ENCODE measurements at places on chromosomes 3 and 15.

GRCh38 chr3:164095279-164095678, 983.0 kb downstream of the SI start:
- DNase-seq: no peak

- no peak for DNase-seq
Observed at GRCh38 chr15:101496198-101496986, 6.9 kb upstream of the PCSK6 start.

DNA sequence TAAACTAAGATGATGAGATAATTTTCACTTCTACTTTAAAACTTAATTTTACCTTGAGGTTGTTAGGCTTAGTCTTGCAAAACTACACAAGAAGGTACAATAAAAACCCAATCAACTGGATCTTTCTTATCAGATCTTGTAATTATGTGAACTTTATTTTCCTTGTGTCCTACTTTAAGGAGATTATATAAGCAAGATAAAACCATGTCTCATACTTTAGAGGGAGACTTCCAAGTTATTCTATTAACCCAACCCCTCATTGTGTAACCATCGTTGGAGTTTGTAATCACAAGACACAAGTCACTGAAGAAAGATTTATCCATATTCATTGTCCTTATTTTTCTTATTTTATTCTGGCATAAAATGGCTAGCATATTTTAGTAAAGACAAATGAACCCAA, 165.6 kb downstream of the SERPINI1 start:
- no peak for DNase-seq

GRCh38 chr15:31970007-31970406, 60.3 kb upstream of the CHRNA7 start:
- DNase-seq: no peak

- no peak for DNase-seq
Observed at GRCh38 chr3:12541625-12542024, 3.7 kb downstream of the MKRN2OS start.

DNA sequence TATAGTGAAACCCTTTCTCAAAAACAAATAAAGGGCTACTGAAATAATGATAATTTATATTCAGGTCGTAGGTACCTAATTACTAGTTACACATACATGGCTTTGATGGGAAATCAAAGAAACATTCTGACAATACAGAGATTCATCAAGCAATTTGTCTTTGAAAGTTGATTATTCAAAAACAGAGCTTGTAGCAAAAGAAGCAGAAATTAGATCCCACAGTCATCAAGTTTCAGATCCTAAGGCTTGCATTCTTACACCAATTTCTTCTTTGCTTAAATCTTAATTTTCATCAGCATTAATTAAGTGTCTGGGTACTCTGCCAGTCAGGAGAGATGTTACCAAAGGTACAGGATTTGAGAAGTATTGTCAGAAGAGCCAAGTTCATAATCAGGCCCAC, 1.5 kb upstream of the HEXA start:
- DNase-seq: no peak

- no peak for DNase-seq
Observed at GRCh38 chr15:38059665-38060064, 125.2 kb downstream of the TMCO5A start.

DNA sequence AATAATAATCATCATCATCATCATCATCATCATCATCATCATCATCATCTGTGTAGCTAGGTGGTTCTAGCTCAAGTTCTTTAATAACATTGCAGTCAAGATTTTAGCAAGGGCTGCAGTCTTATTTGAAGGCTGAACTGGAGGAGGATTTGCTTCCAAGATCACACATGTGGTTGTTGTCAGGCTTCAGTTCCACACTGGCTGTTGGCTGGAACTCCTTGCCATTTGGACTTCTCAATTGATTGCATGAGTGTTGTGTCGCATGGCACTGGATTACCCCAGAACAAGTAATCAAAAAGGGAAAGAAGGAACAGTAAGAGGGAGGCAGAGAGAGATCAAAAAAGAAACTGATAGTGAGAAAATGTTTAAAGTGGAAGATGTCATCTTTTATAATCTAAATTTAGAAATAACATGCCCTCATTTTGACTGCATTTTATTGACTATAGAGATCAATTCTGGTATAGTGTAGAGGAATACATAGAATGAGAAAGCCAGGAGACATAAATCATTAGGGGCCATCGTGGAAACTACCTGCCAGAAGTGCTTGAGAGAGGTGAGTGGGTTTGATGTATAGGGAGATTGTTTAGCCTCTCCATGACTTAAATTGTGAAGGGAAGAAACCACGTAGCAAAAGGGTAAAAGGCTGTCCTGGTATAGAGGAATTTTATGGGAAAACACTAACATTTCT, 346.6 kb upstream of the RBMS3 start:
- no peak for DNase-seq

DNA sequence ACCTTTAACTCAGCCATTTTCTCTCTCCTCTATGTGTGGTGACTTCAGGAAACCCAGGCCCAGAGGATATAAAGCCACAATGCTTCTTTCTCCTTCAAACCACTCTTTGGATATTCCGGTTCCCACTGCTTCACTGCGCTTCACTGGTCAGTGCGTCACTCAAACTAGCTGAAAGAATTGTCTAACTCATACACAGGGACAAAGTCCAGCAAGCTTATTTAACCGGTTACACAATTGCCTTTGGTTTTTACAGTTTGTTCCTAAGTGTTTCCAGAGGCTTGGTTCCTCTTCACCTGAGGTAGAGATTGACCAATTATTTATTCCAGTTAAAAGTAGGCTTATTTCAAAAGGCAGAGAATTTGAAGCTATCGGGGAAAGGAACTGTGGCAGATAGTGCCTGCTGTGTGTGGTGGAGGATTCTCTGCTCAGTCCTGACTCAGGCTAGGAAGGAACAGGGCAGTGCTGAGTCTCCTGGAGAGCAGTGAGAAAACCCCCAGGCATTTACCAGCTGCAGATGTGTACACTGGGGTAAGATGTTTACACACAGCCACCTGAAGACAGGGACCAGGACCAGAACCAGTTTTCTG, at the start of gene HGD:
HGD (minus strand) TSS at position 145 of the 587 bp plus-strand sequence; CDS start at position 17, 128 bp downstream.
- DNase-seq: no peak

DNA sequence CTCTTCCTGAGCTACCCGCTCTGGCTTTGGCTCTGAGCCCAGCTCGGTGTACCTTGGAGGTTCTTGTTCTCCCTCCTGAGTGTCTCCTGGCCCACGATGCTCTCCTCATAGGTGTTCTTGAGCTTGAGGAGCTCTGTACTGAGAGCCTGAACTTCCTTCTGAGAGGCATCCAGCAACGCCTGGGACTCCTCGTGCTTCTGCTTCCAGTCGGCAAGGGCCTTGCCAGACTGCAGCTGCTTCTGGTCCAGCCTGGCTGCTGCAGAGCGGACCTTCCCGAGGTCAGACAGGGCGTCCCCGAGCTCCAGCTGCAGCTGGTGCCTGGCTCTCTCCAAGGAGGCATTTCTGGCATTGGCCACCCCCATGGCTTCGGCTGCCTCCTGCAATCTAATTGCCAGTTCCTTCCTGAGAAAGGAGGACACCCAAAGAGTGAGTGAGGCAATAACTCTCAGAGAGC, 99.8 kb downstream of the MYH15 start:
- no peak for DNase-seq

GRCh38 chr3:117192888-117193287, 483.3 kb downstream of the TUSC7 start:
- DNase-seq: no peak

GRCh38 chr15:40454904-40455391, 14.2 kb downstream of the BAHD1 start:
- DNase-seq: no peak

DNA sequence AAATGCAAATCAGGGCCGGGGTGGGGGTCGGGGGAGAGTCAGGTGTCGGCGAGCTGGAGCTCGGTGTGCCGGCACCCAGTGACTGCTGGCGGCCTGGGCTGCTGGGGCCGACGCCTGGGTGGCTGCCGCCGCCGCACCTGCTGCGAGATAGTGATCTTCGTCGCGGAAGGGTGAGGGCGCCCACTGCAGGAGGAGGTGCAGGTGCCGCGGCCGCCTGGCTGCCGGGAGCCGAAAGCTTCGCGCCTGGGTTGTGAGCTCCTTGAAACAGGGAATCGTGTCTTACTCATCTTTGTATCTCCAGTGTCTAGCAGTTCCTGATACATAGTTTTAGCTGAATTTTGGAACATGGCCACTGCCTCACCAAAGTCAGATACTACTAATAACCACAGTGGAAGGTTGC, 64.0 kb upstream of the CPOX start:
- no peak for DNase-seq

DNA sequence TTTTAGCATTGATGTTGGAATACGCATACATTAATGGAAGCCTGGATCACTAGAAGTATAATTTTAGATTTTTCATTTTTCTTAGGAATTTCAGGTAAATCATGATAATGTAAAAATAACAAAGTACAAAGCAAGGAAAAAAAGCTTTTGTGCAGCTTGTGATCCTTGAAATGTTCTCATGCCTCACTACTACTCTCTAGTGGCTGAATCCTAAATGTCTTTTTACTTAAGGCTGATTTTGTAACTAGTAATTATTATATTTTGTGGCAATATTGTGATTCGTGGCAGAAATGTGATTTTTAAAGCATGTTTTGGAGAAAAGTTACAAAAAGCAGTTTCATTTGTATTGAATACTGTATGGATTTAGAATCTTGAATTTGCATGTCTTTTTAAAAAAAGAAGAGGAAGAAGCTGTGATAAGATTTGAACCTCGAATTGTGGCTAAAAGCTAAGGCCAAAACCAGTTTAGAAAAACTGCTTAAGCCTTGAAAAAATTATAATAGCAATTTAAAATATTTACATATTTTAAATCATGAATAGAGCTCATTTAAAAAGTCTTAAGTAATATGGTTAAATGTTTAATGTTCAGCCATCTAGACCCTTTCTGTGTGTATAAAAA, 39.0 kb downstream of the U2SURP start:
- peak; percentile 60 for DNase-seq

GRCh38 chr3:136644212-136644611, 108.0 kb downstream of the STAG1 start:
- no peak for DNase-seq

DNA sequence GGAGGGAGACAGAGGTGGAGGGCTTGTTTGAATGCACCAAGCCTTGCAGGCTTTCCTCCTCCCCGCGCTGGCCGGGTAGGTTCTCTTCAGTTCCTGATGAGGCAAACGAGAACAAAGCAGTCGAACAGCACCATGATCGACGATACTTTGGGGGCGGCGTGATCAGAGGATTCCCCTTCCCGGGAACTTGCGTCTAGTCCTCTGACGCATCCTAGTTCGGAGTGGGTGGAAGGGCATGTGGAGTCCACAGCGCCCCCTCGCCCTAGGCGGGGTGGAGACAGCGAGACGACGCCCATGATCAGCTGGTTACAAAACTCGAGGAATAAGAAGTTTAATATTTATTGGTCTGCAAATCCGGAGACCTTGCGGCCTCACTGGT, 452 bp upstream of the SV2B start:
- no peak for DNase-seq

- DNase-seq: peak; percentile 68
Observed at GRCh38 chr3:46221391-46221790, 13.3 kb upstream of the CCR1 start.

DNA sequence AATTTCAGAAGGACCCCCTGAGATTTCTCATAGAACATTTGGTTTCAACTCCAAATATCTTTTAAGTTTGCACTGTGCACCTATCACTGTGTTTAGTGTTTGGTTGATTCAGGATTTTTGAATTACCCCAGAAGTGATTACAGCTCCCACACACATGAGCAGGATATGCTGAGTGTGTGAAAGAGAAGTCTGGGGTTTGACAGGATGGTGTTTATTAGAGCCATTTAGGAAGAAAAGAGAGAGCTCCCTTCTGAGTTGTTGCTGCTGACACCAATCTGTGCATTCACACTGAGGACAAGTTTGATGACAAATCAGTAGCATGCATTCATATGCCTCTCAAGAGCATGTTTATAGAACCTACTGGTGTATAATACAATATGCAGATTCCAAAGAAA, 118.1 kb downstream of the RPL22L1 start:
- no peak for DNase-seq

DNA sequence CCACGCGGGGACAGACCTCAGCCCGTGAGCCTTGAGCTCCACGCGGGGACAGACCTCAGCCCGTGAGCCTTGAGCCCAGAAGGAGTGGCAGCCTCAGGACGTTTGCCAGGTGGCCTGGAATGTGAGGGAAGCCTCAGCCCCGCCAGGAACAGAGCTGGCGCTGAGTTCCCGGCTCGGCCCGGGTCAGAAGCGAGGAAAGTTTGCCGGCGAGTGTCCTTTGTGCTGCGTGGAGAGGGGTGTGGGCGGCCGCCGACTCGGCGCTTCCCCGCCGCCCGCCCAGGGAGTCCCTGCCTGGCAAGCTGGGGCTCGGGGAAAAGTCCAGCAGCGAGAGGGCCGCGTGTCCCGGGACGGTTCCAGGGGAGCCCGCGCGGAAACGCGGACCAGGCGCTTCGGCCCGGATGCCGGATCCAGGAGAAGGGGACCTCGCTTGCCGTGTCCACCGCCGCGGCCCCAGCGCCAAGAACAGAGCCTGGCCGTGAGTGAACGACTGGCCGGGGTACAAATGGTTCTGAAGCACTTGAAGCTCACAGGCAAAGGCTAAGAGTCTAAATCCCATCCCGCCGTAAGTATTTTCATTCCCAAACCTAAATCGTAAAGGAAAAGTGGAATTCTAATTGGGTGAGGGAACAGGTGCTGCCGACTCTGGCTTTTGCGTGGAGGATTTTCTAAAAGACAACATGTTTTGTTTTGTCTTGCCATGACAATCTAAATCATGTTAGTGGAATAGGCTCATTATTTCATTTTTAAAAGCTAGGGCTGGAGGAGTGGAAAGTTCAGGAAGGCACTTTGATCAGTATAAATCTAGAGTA, 1.7 kb downstream of the LRRN1 start:
- DNase-seq: no peak

GRCh38 chr15:70826634-70827033, 27.3 kb downstream of the LARP6 start:
- DNase-seq: peak; percentile 72

- DNase-seq: no peak
Observed at GRCh38 chr3:65814845-65815578, 223.7 kb downstream of the MAGI1 start.

GRCh38 chr15:32857732-32858131, 139.9 kb downstream of the GREM1 start:
- DNase-seq: no peak

DNA sequence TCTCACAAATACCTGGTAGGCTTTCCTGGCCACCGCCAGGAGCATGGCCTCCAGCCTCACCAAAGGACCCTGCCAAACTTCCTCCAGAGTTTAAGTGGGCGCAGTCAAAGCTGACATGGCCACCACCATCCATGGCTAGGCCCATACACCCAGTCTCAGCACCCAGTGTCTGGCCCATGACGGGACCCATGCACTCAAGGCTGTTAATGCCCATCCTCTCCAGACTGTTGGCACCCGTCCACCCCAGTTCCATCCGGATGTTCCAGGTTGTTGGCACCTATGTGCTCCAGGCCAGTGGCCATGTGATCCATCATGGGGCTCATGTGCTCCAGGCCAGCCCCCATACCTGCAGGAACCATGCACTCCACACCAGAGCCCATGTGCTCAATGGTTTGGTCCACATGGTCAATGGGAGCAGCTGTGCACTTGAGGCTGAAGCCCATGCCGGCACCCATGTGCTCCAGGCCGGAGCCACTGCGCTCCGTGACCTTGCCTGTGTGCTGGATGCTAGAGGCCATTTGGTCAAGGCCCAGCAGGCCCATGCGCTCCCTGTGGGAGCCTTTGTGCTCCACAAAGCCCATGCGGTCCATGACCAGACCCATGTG, 20.4 kb downstream of the CTDSPL2 start:
- no peak for DNase-seq

All from OCI-M1 (cell line).